Activated naive CD4-positive, alpha-beta T cell (primary cell): ENCODE measurements at places on chromosomes 6 and 20.

DNA sequence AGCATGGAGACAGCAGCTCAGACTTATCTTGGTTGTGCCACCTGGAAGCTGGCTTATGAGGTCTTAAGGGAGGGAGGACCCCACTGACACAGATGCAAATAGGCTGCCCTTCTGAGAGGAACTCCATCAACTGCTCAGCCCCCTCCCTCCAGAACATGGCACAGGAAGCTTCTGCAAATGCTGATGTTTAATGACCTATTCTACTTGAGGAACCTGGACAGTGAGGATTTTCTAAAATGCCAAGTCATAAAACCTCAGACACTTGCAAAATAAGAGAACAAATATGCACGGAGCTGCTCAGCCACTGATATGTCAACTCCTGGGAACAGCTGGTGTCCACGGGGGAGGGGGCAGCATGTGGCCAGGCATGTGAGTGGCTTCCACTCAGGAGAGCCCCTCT lies 3.5 kb downstream of the CST9 start:
- DNase-seq = no peak

DNA sequence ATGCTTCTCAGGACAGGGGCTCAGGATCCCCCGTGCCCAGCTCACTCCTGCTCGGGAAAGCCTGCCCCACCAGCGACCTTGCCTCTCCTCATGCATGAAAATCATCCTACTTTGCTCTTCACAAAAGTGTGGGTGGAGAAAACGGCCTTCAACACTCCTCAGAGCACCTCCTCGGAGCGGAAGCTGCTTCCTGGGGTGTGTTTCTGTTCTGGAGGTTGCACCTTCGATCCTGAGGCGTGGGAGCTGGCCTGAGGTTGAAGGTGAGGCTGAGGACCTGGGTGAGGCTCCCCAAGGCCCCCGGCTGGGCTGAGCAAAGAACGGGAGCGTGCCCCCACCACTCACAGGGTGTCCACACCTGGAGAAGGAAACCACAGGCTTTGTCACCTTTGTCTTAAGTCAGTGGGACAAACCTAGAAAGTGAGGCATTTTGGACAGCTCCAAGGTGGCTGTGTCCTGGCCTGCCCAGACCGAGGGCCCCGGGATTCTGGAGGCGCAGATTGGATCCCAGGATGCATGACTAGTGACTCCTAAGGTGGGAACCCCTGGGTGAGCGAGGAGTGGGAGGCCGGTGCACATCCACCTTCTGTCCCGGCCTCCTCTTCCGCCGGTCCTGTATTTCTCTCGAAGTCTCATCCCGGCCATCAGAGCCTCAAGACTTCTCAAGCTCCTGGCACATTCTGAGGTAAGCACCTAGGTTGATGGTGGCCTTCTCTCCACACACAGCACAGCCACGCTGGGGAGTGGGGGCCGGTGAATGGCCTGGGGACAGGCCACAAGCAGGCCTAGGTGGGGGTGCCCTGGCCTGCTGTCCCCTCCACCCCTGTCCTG lies 104.7 kb downstream of the TMEM242 start:
- no peak for DNase-seq

- DNase-seq = no peak
Measured at GRCh38 chr6:113630738-113631535, 226.2 kb upstream of the MARCKS start.

DNA sequence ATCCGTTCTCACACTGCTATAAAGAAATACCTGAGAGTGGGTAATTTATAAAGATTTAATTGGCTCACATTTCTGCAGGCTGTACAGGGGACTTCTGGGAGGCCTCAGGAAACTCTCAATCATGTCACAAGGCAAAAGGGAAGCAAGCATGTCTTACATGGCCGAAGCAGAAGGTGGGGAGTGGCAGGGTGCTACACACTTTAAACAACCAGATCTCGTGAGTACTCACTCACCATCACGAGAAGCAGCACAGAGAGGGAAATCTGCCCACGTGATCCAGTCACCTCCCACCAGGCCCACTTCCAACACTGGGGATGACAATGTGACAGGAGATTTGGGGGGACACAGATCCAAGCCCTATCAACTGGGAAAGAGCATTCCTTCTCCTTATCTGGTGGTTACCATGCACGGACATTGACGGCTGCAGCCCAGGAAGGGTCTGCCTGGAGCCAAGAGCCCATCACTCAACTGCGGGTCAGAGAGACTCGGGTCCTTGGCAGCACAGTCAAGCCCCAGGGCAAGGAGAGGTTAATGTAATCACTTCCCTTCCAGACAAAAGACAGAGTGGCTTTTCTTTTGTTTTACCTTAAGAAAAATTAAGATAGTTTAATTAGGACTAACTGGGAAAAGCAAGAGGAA lies 112.3 kb upstream of the CST7 start:
- no peak for DNase-seq

DNA sequence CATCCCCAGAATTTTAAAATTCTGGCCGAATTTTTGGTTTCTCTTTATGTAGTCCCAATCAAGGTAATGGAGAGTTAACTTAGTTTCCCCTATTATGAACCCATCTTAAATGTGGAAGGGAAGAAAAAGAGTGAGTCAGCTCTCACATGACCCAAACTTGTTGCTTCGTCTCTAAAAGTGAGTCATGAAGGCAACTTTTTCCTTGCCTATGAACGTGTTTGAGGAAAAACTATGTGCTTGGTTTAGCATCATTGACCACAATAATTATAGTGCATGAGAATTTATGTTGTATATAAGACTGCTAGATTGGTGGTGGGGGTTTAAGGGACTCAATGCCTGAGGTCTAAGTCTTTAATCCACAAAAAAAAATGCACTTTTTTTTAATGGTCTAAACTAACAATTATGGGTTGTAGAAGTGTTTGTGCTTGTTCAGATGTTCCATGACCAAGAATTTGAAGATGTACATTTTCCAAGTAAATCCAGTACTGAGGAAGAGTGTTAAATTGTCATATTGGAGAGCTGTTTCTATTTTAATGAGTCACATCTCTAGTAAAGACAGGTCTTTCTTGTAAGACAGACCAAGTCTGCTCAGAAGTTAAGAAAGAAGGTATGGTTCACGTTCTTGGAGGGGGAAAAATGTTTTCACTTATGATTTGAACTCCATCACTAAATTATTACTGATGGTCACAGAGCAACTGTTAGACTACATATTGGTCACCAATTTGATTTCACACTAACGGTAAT lies 409.9 kb upstream of the MARCKS start:
- no peak for DNase-seq

DNA sequence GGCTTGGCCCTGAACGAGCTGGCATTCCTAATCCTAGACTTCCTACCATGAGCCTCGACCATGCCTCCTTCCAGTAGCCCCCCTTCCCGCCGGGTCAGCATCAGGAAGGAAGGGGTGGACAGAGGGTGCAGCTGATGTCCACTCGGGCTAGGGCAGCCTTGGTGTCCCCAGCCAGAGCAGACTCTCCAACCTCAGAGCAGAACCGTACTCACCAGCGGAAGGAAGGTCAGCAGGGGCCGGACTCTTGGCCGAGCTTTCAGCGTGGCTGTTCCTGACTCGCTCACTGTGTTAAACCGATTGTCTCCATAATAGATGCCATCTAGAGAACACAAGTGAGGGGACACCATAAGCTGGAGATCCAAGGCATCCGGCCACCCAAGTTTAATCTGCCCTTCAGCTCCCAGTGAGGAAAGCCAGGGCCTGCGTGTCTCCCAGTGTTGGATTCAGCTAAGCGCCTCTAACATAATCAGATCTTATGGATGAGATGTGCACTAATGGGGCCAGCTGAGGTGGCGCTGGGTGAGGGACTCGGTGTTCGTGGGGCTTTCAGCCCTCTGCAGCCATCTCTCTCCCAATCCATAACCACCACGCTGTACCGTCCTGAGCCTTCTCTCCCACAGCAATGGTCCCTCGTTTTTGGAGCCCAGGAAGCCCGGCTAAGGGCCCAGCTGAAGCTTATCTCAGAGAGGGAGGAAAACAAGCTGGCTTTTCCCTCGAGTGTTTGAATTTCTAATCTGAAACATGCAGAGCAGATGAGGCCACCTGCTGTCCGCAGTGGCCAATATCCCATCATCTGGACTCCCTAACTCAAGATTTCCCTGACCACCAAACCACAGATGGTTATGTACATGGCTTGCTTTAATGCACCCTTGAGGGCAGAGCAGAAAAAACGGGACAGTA lies 13.7 kb downstream of the C6orf132 start:
- no peak for DNase-seq

DNA sequence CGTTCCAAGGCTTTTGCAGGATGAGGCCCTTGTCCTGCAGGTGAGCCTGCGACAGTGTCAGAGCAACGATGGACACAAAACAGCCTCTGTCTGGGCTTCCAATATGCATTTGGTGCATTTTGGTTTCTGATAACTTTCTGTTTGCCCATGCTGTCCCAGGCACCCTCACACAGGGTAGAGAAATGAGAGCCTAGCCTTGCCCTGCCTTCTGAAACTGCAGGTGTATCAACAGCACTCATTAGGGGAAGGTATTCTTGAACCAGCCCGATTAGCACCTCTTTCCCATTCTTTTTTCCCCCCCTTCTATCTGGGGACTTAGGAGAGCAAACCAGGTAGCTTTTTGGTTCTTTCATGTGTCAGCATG lies 30.3 kb downstream of the CHMP4B start:
- DNase-seq = no peak

- no peak for DNase-seq
Measured at GRCh38 chr20:36582322-36582721, 8.9 kb downstream of the TGIF2 start.

GRCh38 chr6:166197361-166197760 lies 29.7 kb upstream of the TBXT start:
- DNase-seq = no peak

- DNase-seq = no peak
Measured at GRCh38 chr20:44066645-44067606, 120.1 kb downstream of the JPH2 start.

DNA sequence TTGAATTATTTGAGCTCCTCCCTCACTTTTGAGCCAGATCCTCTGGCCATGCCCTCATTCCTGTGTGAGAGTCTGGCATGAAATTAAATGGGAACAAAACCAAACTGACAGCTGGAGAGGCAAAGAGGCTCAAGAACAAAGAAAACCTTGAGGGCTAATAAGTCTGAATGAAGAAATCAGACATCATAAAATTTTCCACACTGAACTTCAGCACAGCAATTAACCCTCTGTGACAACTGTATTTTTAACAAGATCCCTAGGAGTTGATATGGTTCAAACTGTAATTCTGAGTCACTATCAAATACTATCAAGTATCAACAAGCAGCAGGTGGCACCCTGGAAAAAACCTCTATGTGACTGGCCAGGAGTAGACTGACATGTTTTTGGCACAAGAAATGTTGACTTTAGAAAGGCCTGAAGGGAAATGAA lies 109.4 kb upstream of the EMILIN3 start:
- no peak for DNase-seq

- DNase-seq = no peak
Measured at GRCh38 chr20:62583424-62583920, 58.8 kb upstream of the SLCO4A1 start.

DNA sequence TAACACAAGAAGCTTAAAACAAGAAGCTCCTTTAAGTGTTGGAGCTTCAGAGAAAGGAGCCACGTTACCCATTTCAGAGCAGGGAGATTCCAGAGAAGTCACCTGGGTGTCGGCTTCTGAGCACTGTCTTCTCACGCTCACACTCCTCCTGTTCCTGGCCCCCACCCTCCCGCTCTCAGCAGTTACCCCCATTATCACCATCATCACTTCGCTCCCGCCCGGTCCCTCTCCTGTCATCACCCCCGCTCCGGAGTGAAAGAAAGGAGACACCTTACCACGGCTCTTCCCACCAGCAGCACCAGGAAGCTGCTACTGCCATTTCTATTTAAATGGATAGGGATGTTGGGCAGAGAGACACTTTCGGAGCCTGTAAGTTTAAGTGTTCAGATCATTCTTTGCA lies 123.9 kb downstream of the GMPR start:
- no peak for DNase-seq

DNA sequence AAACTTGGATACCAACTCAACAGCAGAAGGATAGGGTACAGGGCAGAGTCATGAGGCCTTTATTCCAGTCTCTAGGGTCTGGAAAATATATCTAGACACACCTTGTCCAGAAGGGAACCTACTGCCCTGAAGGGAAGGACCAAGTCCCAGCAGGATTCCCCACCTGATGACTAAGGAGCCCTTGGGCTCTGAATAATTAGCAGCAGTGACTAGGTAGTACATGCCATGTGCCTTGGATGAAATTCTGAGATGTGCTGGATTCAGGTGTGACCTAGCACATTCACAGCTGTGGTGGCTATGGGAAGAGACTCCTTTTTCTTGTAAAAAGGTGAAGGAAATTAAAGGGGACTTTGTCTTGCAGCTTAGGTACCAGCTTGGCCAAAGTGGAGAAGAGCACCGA lies 364.3 kb upstream of the PTCHD4 start:
- DNase-seq = no peak

DNA sequence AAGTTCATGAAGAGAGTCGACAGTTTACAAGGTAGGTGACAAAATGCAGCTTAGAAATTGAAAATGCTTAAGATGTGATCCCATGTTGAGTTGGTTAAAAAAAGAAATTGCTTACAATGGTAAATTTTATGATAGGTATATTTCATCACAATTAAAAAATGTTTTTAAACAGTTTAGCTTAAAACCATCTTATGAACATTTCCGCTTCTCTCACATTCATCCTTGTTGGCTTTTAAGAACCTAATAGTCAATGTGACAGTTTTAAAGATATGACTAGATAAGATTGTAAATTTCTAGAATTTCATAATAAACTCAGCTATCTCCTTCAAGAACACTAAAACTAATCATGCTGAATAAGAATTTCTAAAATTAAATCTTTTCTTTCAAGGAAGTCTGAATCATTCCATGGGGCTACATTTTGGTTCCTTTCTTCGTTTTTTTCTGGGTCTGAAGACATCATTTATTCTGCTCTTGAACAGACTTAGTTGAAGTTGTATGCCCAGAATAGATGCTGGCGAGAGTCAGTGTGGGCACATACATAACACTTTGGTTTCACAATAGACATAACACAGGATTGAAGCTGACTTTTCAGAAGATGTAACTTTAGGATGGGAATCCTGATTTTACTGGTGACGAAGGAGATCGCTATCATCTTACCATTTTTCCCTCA lies 35.9 kb upstream of the LTV1 start:
- DNase-seq = no peak

GRCh38 chr20:6708010-6708409 lies 59.5 kb upstream of the BMP2 start:
- DNase-seq = no peak

DNA sequence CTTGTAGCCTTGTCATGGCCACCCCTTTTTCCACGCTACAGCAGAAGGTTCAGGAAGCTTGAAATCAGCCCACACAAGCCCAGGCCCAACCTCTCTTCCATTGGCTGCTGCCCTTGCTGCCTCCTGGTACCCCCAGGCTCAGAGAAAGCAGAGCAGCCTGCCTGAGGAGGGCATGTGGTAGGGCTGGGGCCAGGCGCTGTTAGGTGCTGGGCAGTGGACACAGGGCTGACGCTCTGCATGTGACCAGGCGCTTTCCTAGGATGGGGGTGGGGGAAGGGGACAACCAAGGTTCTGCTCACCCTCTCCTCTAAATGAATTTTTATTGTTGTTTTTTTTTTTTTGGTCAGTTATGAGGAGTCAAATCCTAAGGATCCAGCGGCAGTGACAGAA lies 36.3 kb upstream of the ID1 start:
- no peak for DNase-seq
